ENCODE measurements at places on chromosomes 1 and 21.

DNA sequence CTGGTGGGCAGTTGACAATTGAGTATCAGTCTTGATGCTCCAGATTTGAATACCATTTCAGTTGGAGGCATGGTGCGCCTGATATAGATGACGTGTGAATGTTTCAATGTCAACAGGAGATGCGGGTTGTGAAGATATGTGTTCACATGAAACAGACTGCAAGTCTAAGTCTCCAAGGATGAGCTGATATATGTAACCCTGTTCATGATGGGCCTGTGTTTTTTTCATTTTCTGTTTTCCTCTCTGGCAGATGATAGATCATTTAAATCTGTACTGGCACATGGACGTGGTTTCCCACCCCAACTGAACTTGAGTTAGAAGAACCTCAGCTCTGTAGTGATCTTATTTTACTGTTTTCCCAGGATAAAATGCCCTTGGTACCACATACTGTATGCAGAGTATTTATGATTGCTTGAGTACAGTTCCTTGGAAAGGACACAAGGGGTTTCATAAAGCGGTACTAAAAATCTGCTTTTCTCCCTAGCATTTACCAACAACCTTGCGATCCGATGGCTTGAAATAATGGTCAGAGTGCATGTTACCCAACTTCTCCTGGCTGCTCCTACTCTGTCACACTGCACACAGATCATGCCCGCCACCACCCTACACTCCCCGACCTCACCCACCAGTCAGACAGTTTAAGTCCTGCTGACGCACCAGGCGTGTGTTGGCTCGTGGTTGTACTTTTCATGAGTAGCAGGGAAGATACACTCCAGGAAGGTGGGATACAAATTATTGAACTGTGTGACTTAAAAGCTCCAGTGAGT lies 131.1 kb downstream of the NFIA start:
- DNase-seq, result no peak

- no peak for DNase-seq
Observed at GRCh38 chr1:224433701-224434672, 610 bp downstream of the WDR26 start.

DNA sequence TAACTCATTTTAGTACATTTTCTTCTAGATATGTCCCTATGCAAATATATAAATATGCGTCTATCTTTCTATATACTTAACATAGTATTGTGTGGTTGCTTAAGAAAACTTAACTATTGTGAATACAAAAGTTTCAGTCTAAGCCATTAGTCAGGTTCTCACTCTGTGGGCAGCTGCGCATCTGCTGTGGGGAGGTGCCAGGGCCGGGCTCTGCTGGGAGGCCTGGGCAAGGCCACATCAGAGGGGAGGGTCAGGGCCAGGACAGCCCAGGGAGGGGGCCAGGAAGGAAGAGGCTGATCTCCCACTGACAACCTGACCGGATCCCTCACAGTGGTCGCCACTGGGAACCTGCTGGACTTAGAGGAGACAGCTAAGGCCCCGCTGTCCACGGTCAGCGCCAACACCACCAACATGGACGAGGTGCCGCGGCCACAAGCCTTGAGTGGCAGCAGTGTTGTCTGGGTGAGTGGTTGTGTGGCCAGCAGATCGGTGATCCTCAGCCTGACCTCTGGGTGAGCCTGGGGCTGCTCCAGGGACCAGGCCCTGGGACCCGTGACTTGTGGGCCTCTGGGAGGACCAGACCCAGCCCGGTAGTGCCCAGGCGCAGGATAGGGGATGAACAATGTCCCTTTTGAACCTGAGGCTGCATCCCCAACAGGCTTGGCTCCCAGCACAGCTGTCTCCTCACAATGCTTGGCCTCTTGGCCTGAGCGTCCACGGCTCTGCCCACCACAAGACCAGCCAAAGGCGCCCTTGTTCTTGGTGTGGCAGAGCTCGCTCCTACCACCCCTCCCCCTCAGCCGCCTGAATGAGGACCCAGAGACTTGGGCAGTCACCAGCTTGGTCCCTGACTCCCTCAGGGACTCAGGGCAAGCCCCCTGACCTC lies 20.2 kb downstream of the LDLRAP1 start:
- DNase-seq, result no peak

GRCh38 chr1:180309338-180309737 lies 79.3 kb downstream of the LHX4 start:
- no peak for DNase-seq

GRCh38 chr1:159908031-159908940 lies 8.3 kb upstream of the CFAP45 start:
- DNase-seq, result no peak

DNA sequence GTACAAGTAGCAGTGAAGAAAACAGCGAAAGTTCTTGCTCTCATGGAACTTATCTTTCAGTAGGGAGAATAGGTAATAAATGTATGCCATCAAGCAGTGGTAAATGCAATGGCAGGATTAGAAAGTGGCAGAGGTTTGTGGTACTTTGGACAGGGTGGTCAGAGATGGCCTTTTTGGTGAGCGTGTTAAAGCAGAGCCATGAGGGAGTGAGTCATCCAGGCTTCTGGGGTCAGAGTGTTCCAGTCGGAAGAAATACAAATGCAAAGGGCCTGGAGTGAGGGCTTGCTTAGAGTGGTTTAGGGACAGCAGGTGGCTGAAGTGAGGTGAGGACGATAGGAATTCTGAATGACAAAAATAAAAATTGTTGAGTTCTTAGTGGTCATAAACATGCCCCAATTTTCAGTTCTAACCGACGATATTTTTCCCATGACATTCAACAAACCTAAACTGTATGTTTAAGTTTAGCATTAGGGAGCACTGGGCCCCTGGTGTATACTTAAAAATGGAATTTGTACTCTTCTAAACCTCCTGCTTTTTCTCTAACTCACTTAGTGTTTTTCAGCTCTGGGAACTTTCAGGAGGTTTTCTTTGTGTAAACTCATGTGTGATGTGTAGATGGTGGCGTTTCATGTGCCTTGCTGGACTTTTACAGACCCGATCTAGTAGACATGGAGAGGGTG lies 78.2 kb downstream of the MACF1 start:
- no peak for DNase-seq

- DNase-seq, result no peak
Observed at GRCh38 chr1:181951213-181951612, 110.3 kb downstream of the ZNF648 start.

DNA sequence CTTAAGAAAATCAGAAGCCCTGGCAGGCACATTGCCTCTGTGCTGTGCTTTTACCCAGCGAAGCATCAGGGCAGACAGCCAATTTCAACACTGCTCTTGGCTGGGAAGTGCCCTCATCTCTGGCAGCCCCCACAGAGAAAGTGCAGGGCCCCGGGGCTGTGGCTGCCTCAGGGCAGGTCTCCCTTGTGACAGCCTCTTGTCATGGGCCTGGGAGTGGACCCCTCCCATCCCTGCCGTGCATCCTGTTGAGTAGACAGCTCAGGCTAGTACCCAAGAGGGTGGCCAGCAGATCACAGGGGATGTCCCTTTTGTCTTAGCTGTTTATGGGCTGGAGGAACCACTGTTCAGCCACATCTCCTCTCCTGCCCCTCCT lies 23.3 kb downstream of the TTC34 start:
- no peak for DNase-seq

GRCh38 chr1:161324020-161324419 lies 9.8 kb downstream of the SDHC start:
- no peak for DNase-seq

- no peak for DNase-seq
Observed at GRCh38 chr1:30680429-30680828, 43.0 kb downstream of the MATN1 start.

GRCh38 chr1:54180701-54181360 lies 19.0 kb downstream of the CYB5RL start:
- no peak for DNase-seq

GRCh38 chr1:230771773-230772354 lies 24.7 kb downstream of the CAPN9 start:
- DNase-seq, result no peak

All from activated CD4-positive, alpha-beta T cell treated with anti-CD3 and anti-CD28 coated beads for 24 hours (primary cell).